ENCODE measurements at places on chromosomes 13 and 19. TPM values are rescaled to one million over a fixed set of nuclear protein-coding genes. Genes with fewer than 3 reads are reported as not detected.

DNA sequence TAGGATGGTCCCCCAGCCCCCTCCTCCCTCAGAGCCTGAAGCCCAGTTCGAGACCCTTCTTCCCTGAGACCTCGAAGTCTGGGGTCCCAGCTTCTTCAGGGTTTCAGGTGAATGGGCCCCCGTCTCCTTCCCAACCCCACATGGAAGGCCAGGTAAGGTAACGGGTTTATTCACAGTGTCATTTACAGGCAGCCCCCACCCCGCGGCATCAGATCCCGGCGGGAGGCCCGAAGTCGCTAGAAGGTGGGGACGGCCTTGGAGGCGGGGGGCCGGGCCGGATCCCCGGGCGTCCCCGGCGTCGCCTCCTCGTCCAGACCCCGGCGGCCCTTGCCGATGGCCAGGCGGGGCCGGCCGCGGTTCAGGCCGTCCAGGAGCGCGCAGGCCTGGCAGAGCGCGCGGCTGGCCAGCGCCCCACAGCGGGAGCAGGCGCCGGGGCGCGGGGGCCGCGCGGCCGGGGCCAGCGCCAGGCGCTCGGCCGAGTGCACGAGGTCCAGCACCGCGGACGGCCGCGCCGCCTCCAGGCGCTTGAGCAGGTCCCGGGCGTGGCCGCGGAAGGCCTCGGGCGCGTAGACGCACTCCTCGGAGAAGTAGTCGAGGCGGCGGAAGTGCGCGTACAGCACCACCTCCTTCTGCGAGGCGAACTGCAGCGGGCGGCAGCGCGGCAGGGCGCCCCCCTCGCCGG, 9.7 kb downstream of the CTU1 start:
- DNase-seq, result no peak

- no peak for DNase-seq
Measured at GRCh38 chr13:27309967-27310598, 39.5 kb downstream of the RASL11A start.

GRCh38 chr13:113959198-113959597, 14.7 kb downstream of the C13orf46 start:
- DNase-seq, result no peak

GRCh38 chr13:41547251-41548000, 90.1 kb downstream of the RGCC start:
- no peak for DNase-seq

DNA sequence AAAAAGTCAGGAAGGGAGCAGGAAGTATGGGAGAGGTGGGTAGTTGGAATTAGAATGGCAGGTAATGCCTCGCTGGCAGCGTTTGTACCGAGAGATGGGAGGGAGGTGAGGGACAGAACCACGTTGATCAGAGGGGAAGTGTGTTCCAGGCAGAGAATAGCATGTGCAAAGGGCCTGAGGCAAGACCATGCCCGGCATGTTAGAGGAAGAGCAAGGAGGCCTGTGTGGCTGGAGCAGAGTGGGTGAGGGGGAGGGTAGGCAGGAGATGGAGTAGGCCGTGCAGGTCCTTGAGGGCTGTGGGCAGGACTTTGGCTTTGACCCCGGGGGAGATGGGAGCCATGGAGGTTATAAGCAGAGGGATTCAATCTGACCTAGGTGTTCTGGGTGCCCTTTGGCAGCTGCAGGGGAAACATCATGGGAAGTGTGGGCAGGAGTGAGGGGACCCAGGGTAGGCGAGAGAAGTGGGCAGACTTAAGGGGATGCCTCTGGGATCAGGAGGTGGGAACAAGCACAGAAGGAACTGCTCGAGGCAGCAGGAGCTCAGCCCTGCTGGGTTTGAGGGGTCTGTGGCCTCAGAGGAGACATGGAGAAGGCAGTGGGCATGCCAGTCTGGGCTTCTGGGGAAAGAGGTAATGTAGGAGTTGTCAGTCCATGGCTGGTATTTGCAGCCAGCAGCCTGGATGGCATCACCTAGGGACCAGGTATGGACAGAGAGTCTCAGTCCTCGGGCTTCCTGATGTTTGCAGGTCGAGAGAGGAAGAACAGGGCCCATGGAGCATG, 48.8 kb downstream of the CD320 start:
- no peak for DNase-seq

DNA sequence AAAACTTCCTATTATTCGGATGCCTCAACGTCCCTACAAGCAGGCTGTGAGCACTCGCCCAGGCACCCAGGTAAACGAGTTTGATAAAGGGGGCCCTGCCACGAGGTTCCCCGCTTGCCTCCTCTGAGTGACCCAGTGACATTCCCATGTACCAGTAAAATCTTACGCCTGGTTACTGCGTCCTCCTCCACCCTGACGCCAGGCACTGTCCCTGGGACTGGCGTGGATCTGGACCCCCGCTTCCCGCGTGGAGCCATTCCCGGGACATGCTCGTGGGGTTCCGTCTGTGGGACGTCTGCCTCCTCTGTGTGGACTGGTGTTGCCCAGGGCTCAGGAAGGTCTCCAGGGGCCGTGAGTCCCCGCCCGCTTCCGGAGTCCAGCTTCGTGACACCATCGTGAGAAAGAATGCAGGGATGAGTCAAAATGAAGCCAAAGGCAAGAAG, 407 bp upstream of the ZNF550 start:
- DNase-seq, result no peak

DNA sequence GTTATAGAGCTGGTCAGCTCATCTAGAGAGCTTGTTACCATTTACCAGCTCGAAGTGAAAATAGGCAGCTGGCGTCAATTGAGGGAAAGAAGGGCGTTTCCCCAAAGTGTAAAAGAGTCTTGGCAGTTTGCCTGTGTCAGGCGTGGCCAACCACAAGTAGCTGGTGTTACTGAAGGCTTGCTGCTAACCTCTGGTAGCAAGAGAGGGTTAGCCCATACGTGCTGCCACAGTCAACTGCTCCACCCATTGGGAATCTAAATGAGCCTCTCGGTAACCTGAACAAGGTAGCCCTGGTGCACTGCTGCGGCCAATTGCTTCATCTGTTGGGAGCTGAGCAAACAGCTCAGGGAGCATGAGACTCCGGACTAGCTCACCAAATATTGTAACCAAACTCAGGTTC, 314.9 kb upstream of the SLITRK5 start:
- no peak for DNase-seq

- DNase-seq, result no peak
Measured at GRCh38 chr19:11152318-11153062, 3.1 kb downstream of the SPC24 start.

GRCh38 chr13:29315847-29316246, 279.6 kb downstream of the SLC7A1 start:
- no peak for DNase-seq

- no peak for DNase-seq
Measured at GRCh38 chr19:11494634-11495285, 10.9 kb downstream of the ZNF653 start.

- no peak for DNase-seq
Measured at GRCh38 chr19:16922592-16922934, 33.8 kb downstream of the F2RL3 start.

DNA sequence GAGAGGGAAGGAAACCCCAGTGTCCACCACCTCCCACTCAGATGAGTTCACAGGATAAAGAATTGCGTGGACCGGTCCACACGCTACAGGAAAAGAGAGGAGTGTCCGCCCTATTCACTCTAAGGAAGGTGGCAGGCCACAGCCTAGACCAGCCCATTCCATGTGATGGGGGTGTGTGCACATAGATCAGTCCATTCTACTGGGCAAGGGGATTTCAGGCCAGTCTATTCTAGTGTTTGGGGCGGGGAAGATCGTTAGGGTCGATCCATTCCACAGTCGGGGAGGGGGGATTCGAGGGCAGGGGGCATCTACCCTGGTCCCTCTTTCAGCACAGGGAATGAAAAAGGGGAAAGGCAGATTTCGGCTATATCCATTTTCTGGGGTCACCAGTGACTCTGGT, 7.8 kb downstream of the FIZ1 start:
- no peak for DNase-seq

- peak; percentile 51 for DNase-seq
Measured at GRCh38 chr19:2887391-2887914, 13.3 kb upstream of the ZNF57 start.

DNA sequence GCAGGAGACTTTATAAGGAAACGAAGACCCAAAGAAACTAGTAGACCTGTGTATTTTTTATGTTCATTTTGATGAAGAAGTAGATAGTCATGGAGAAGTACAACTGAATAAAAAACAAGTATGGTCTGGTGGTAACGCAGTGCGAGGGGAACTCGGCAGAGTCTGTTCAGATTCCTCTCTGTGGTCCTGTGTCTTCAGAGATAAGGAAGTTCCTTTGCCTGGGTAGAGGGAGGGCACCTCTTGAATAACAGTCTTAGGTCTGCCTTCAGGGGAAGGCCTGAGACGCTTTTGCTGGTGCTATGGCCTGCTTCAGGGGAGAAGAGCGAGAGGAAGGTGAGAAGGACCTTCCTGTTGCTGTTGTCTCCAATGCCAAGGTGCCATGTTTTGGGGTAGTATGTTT, 25.9 kb upstream of the SLC46A3 start:
- DNase-seq, result no peak

- no peak for DNase-seq
Measured at GRCh38 chr13:79271616-79272015, 134.4 kb downstream of the RBM26 start.

DNA sequence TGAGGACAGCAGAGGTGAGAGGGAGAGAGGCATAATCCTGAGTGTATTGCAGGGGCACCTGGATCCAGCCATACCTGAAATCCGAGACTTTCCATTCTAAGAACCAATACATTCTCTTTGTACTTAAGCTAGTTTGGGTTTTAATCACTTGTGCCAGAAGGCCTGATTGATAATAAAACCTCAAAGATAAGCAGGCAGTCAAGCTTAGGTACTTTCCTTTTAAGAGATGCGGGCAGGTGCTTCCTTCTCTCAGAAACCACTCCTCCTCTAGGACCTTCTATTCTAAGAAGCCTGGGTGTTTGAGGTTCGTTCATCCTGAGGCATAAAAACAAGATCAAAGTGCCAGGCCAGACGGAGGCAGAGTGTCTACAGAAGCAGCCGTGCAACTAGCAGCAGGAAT, 22.2 kb downstream of the FAM187B start:
- no peak for DNase-seq

DNA sequence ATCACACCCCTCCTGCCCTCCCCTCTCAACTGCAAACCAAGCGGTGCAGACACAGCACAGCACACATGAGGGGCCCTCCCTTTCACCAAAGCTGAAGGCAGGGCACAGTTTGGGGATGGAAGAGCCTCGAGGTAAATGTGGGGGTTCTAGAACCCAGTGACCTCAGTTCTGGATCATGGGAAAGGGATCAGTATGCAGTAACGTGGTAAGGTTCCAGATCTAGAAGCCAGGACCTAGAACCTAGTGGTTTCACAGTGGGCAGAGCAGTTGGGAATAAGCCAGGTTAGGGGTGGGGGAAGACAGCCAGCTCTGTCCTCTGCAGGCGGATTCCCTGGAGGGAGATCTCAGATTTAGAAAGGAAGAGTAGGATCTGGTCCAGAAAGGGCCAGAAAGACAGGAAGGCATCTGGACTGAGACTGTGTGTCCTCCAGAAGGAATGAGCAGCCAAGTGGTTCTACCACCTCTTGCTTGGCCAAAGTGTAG, 3.1 kb downstream of the FTL start:
- no peak for DNase-seq

DNA sequence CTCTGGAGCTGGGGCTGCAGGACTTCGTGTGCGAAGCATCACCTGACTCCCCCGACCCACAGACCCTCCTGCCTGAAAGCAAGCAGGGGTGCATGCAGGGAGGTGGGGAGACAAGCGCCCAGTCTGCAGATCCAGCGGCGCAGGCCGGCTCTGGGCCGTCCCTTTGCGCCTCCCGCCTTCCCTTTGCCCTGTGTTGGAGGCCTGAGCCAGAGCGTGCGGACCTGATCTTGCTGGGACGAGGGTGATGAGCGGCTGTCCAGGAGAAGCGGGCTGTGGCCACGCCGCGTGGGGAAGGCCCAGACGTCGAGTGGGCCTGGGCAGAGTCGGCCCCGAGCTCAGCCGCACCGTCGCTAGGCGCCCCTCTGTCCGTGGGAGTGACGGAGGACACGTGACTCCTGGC, 5.3 kb upstream of the GRTP1 start:
- no peak for DNase-seq

Gene ZNF324
- 8.6 TPM for polyA plus RNA-seq

Gene SLC27A5
- 16.8 TPM for polyA plus RNA-seq

Gene ZNF135
- 9.0 TPM for polyA plus RNA-seq

Gene ELSPBP1
- polyA plus RNA-seq, result not detected

Gene ZNF541
- 0.25 TPM for polyA plus RNA-seq

Gene ATXN8OS
- not detected for polyA plus RNA-seq

Gene PALM3
- polyA plus RNA-seq, result 2.8 TPM

Gene SERPINE3
- not detected for polyA plus RNA-seq

Gene VAV1
- 3.0 TPM for polyA plus RNA-seq
